Daoy (cell line): ENCODE measurements at places on chromosomes 2 and 18. TPM values are rescaled to one million over a fixed set of nuclear protein-coding genes. Genes with fewer than 3 reads are reported as not detected.

- no peak for DNase-seq
Measured at GRCh38 chr2:80462654-80463053, 158.1 kb upstream of the LRRTM1 start.

DNA sequence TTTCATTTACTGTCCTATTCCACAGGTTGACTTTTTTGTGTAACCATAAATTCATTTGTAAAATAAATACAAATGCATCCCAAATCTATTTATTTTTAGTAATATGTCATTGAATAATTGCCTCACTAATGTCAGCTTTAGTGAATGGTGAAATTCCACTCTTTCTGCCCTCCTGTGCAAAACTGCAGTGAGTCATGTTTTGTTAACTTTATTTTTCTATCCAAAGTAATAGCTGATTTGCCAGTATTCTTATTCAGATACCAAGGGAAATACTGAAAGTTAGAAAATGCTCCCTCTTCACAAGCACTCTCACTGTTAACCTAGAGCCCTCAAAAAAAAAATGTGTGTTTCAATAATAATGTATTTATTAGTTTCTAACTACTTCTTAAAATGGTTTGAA is 322.8 kb downstream of the RIT2 start:
- no peak for DNase-seq

DNA sequence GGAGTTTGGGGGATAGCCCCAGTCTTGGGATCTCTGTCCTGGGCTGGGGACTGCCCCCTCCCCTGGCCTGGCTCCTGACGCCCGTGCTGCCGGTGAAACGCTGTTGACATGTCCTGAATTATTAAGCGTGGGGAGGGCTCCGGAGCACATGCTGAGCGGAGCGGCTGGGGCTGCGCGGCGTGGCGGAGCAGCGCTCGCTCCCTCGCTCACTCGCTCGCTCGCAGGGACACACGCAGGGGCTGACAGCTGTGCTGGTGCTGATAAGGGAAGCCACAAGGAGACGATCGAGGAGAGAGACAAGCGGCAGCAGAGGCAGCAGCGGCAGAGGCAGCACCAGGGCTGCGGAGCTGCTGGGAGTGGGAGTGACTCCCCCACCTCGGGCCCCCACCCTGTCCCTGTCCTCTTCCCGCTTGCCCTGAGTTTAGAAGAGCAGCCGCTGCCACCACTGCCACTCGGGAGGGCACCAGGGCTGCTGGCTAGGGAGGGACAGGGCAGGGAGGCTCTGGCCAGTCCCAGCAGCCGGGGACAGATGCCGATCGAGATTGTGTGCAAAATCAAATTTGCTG is at the start of gene ASIC4:
Gene ASIC4, plus strand, starts transcription at position 287 of the 566 bp plus-strand sequence. Its CDS starts 243 bp downstream, at position 530.
- DNase-seq: no peak

- DNase-seq: no peak
Measured at GRCh38 chr2:224160917-224161316, 121.8 kb upstream of the SERPINE2 start.

GRCh38 chr2:85230679-85231467 is 96.9 kb downstream of the TGOLN2 start:
- DNase-seq: no peak

- no peak for DNase-seq
Measured at GRCh38 chr2:28678944-28679343, 72.7 kb upstream of the PPP1CB start.

- DNase-seq: no peak
Measured at GRCh38 chr2:109537565-109538222, 76.1 kb downstream of the SEPTIN10 start.

- no peak for DNase-seq
Measured at GRCh38 chr2:1169291-1169949, 218.8 kb downstream of the SNTG2 start.

DNA sequence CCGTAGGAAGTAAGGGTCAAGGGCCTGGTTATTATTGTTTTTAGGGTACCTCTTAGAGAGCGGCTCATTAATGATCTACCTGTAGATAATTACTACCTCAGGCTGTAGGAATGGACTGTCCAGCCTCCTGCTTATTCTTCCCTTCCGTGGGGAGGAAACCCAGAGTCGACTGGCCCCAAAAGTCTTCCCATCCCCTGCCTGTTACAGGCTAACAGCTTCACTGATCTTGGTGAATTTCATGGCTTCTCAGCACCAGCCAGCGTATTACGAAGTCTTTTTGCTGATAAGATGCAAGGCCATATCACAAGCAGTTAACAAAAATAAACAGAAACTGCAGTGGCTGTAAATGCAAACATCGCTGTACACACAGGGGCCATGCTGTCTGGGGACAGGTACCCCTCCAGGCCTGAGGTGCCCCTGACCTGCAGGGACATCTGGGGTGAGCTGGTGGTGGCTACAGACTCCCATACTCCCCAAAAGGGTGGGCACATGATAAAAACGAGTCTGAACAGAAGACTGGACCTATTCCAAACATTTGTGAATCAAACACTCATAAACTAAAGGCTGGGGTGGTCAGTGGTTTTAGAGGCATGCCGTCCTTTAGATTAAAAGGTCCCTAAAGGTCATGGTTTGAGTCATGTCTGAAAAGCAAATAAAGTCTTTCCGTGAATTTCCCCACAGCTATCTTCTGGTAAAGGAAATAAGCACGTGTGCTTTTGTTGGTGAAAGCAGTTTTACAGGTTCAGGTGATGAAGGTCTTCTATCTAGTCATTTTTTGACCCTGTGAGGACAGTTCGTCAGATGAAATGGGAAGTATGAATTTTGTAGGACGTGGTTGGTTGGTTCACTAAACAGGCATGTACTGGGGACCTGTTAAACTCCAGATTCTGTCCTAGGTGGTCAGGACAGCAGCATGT is 36.7 kb downstream of the TTC39C start:
- DNase-seq: no peak

GRCh38 chr2:665340-666073 is 11.7 kb downstream of the TMEM18 start:
- DNase-seq: no peak

GRCh38 chr2:187264612-187265011 is 183.4 kb downstream of the CALCRL start:
- DNase-seq: no peak

- peak; percentile 60 for DNase-seq
Measured at GRCh38 chr2:70133491-70134322, 46.4 kb downstream of the PCBP1 start.

GRCh38 chr2:151786077-151786476 is 42.1 kb downstream of the ARL5A start:
- no peak for DNase-seq

GRCh38 chr2:200622106-200622505 is 36.3 kb downstream of the AOX1 start:
- no peak for DNase-seq

DNA sequence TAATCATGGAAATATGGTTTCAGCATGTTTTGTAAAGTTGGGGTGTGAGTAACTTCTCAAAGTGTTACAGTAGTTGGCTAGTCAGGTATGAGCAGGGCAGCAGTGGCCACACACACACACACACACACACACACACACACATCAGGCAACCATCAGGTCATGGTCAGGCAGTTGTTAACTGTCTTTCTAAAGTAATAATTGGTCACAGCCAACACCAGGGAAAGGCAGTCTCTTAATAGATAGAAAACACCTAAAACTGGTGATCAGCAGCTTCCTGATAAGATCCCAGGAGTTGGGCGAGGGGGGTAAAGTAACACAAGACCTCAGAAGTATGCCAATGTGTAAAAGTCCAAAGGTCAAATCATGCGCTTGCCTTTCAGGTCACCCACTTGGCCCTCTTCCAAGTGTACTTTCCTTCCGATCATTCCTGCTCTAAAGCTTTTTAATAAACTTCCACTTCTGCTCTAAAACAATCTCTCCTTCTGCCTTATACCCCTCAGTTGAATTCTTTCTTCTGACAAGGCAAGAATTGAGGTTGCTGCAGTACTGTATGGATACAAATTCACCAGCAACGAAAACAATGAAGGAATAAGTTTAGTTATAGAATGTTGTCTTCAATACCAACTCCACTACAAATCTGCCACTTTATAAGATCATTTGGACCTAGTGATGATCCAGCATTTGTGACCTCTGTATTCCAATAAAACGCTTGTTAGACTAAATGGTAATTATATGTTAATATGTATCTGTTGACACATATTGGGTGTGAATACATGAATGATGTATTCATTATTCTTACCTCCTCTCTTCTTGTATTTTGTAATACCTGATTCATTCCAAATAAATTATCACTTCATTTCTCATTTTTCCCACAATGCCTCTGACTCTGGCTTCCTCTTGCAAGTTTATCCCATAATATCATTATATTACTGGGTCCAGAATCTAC is 254.3 kb downstream of the METTL4 start:
- no peak for DNase-seq

GRCh38 chr2:124713969-124714368 is 688.9 kb downstream of the CNTNAP5 start:
- no peak for DNase-seq

GRCh38 chr2:71466301-71467179 is 13.2 kb downstream of the DYSF start:
- DNase-seq: peak; percentile 48

- no peak for DNase-seq
Measured at GRCh38 chr18:57131782-57132181, 15.1 kb upstream of the BOD1L2 start.

GRCh38 chr18:12554796-12555388 is 103.0 kb downstream of the SPIRE1 start:
- no peak for DNase-seq

GRCh38 chr2:171712051-171712450 is 24.8 kb downstream of the DYNC1I2 start:
- DNase-seq: peak; percentile 49

GRCh38 chr2:223536546-223536945 is 65.6 kb downstream of the SCG2 start:
- no peak for DNase-seq

- DNase-seq: no peak
Measured at GRCh38 chr2:238459081-238459629, 32.4 kb downstream of the ASB1 start.

DNA sequence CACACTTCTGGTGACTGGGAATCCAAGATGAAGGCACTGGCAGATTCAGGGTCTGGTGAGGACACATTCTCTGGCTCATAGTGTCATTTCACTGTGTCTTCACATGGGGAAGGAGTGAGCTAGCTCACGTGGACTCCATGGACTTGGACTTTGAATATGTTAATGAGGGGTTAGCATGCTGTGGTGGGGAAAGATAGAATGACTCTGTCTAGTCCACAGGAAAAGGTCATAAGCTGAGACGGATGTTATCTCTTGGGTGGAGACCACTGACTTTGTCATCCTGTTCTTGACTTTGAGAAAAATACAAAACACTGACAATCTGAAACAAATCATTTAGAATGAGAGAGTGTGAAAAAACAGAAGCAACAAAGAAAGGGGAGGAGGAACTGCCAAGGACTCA is 145.9 kb downstream of the PIK3C3 start:
- DNase-seq: no peak

DNA sequence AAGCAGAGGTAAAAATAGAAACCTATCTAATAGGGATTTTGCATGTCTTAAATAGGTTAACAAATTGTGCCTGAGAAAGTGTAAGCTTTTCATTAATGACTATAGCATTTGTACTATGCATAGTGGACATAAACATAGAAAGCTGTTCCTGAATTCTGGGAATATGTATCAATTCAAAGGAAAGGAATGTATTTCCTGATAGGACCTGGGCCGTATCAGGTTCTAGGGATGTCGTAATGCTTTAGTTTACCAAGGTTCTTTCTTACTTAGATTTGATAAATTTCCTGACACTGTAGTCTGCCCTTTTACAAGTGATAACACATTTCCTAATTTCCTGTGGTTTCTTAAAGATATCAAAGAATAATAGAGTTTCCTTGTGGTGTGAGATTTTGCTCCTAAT is 191.3 kb downstream of the CDH7 start:
- no peak for DNase-seq

DNA sequence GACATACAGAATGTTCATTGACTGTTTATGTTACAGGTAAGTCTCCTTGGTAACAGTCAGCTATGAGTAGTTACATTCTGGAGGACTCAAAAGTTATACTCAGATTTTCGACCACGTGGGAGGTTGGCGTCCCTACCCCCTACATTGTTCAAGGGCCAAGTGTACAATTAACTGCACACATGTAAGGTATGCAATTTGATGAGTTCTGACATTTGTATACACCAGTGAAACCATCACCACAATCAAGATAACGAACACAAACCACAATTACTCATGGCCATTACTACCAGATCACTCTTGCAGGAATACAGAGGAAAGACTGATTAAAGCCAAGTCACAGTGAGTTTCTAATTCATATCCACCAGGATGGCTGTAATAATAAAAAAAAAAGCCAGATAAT is 39.6 kb upstream of the LDLRAD4 start:
- DNase-seq: peak; percentile 80

- DNase-seq: no peak
Measured at GRCh38 chr2:64568836-64569235, 44.7 kb downstream of the AFTPH start.

DNA sequence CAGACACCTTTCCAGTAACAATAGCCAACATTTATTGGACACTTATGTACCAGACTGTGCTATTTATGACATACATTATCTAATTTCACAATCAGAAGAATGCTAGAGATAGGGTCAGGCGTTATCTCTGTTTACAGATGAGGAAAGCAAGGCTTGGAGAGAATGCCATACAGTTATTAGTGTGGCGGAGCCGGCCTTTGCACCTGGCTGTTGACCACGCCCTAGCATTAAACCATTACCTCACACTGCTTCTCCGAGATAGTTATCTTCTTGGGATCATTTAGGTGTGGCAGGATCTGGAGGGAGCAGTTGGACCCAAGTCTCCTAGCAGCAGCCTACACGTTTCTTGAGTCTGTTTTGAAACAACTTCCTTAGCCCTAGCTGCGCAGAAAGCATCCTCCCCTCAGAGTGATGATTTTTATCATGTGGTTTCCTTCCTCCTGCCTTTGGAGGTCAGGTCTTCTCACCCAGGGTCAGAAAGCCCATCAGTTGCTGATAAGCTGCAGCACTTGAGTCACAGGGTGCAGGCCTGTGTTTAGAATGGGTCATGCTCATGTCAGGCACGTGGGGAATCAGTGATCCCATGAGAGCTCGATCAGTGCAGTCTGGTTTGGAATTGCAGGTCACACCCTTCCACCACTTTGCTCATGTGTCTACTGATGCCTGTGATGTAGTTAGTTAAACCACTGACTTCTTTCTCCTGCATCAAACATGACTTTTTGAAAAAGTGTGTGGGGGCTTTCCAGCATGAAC is 118.2 kb downstream of the SPTBN1 start:
- peak; percentile 43 for DNase-seq

GRCh38 chr18:31718386-31718785 is 34.0 kb upstream of the B4GALT6 start:
- DNase-seq: no peak

GRCh38 chr2:54904836-54905235 is 145.4 kb downstream of the RTN4 start:
- no peak for DNase-seq

TRAK2 gene
- 14.2 and 17.6 TPM in 2 replicates for total RNA-seq

CSRNP3 gene
- 0.83 and 2.7 TPM in 2 replicates for total RNA-seq

SPP2 gene
- total RNA-seq: not detected in 2 replicates

PLGLB2 gene
- total RNA-seq: 0.11 and 0.74 TPM in 2 replicates

UBE2E3 gene
- 62.2 and 78.7 TPM in 2 replicates for total RNA-seq

IL1A gene
- total RNA-seq: 26.0 and 29.8 TPM in 2 replicates

CPO gene
- not detected in 2 replicates for total RNA-seq

YWHAQ gene
- total RNA-seq: 586 and 605 TPM in 2 replicates

ANKRD23 gene
- total RNA-seq: 2.1 and 6.0 TPM in 2 replicates

SOWAHC gene
- total RNA-seq: 7.1 and 9.0 TPM in 2 replicates

SULT1C2 gene
- 1.0 and 7.7 TPM in 2 replicates for total RNA-seq

DPP10 gene
- total RNA-seq: not detected in 2 replicates

MBD1 gene
- total RNA-seq: 41.0 and 50.5 TPM in 2 replicates

RBM44 gene
- 0.06 and 0.30 TPM in 2 replicates for total RNA-seq

RNU2-63P gene
- 72.9 TPM in 1 of 2 replicates, not detected in the other for total RNA-seq

HMSD gene
- total RNA-seq: 0.06 TPM in 1 of 2 replicates, not detected in the other

RNF152 gene
- total RNA-seq: 1.3 and 4.2 TPM in 2 replicates

RAX gene
- not detected in 2 replicates for total RNA-seq
